Ecto neural progenitor cell (in vitro differentiated cells): ENCODE measurements at places on chromosomes 3 and 15.

- no peak for DNase-seq
These were observed 236.9 kb upstream of the KBTBD8 start for GRCh38 chr3:66761093-66761780.

- DNase-seq = no peak
These were observed 370.4 kb upstream of the CDIN1 start for GRCh38 chr15:36208868-36209582.

- DNase-seq = no peak
These were observed 810.2 kb upstream of the ALCAM start for GRCh38 chr3:104556372-104557078.

- no peak for DNase-seq
These were observed 146.9 kb upstream of the CADPS start for GRCh38 chr3:63022114-63022513.

DNA sequence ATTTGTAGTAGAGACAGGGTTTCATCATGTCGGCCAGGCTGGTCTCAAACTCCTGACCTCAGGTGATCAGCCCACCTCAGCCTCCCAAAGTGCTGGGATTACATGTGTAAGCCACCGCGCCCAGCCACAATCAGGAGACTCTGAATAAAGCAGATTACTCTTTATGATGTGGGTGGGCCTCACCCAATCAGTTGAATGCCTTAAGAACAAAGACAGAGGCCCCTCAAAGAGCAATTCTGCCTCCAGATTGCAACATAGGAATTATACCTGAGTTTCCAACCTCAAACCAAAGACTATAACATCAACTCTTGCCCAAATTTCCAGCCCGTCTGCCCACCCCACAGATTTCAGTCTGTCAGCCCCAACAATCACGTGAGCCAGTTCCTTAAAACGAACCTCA, 18.8 kb upstream of the FAM174B start:
- DNase-seq = no peak
